ENCODE measurements at places on chromosomes 5 and 9. TPM values are rescaled to one million over a fixed set of nuclear protein-coding genes. Genes with fewer than 3 reads are reported as not detected.

The STKLD1 gene
- total RNA-seq: 0.83 TPM

The RASA1 gene
- 7.0 TPM for total RNA-seq

The LCN6 gene
- total RNA-seq: not detected

The ADRB2 gene
- 1.6 TPM for total RNA-seq

The CDH9 gene
- total RNA-seq: not detected

The NACC2 gene
- 18.4 TPM for total RNA-seq

The TGFBI gene
- 49.3 TPM for total RNA-seq

The AQP7 gene
- total RNA-seq: 30.7 TPM

The IQGAP2 gene
- total RNA-seq: 110 TPM

The STPG3 gene
- not detected for total RNA-seq

The PCDHA2 gene
- total RNA-seq: not detected

The PPP1R26 gene
- total RNA-seq: 7.4 TPM

The PCDHGB7 gene
- 2.0 TPM for total RNA-seq

The ARHGEF39 gene
- total RNA-seq: 0.40 TPM

The NME5 gene
- 0.20 TPM for total RNA-seq

The SPINK13 gene
- not detected for total RNA-seq

The OLFML2A gene
- total RNA-seq: 0.35 TPM

The CYLC2 gene
- total RNA-seq: not detected

The C9orf50 gene
- total RNA-seq: not detected
